ENCODE measurements at places on chromosomes 1 and 21.

- no peak for DNase-seq
These were observed 509.6 kb upstream of the USP24 start for GRCh38 chr1:55724551-55725325.

- DNase-seq = no peak
These were observed 5.4 kb downstream of the MEAF6 start for GRCh38 chr1:37509181-37509580.

- DNase-seq = no peak
These were observed 119.3 kb downstream of the CRYAA start for GRCh38 chr21:43287795-43288755.

GRCh38 chr1:93751377-93752250 lies 70.0 kb upstream of the BCAR3 start:
- no peak for DNase-seq

DNA sequence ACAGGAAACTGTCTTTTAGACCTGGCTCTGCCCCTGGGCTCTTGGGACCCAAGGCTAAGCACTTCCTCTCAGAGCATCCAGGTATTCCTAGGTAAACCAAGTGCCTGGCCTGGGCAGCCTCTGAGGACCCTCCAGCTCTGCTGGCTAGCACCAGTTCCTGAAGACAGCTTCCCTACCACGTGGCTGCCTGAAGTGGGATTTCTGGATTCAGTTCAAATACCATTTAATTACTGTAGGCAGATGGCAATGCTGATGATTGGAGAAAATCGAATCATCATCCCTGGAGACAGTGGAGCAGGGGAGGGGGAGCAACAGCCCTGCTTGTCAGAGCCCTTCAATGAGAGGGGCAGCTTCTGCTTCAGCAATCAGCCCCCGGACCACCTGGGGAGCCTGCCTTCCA lies 11.9 kb downstream of the KIF21B start:
- DNase-seq = no peak

- peak; percentile 44 for DNase-seq
These were observed at the start of gene ITPKB for GRCh38 chr1:226738995-226739695. Gene ITPKB (minus strand): TSS chr1:226739282. CDS start chr1:226737458, 1,824 bp downstream.

DNA sequence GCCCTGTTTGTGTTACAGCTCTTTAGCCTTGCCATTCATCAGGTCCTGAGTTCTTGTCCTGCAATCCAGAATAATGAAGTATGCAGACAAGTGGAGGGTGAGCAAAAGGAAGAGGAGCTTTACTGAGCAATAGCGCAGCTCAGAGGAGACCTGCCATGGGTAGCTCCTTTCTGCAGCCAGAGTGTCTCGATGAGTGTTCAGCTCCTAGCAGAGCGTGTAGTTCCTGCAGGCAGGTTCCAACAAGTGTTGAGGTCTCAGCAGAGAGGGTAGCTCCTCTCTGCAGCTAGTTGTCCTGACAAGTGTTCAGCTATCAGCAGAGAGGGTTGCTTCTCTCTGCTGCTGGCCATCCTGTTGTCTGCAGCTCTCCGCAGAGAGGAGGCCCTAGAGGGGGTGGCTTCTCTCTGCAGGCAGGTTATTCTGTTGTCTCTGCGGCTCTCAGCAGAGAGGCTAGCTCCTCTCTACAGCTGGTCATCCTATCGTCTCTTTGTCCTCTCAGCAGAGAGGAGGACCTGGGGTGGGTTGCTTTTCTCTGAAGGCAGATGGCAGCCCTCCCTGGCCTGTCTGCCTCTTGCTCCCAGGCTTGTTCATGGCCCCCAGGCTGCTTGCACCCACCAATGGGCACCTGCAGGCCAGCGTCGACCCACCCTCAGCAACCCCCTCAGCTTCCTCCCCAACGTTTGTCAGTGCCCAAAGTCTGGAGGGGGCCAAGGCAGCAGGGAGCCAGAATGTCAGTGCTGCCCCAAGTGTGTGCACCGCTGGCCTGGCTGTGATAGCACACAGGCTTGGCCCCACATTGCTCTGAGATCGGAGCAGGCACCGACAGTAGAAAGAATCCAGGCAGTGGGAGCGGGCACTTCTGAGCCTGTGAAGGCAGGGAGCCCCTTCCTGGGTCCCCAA lies 112.5 kb upstream of the RUNX3 start:
- DNase-seq = no peak

DNA sequence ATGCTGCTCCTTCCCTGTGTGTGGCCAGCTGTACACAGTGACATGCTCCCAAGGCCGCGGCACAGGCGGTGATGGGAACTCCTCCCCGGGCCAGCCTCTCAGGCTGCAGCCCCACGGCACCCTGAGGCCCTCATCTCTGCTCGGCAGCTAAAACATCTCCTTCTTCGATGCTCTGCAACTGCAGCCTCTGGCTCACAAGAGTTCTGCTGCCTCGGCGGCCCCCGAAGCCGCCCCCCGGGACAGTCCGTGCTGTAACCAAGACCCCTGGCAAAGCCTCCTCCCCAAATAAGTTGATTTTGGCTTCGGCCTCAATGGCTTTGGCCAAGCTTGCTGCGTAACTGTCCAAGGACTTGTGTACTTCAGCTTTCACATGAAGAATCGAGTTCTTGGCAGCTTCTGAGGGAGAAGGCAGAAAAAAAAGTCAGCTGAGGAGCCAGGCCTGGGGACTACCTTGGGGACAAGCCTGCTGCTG lies 51.3 kb downstream of the GPR161 start:
- DNase-seq = peak; percentile 26

GRCh38 chr1:156148216-156148615 lies 5.2 kb upstream of the SEMA4A start:
- no peak for DNase-seq

DNA sequence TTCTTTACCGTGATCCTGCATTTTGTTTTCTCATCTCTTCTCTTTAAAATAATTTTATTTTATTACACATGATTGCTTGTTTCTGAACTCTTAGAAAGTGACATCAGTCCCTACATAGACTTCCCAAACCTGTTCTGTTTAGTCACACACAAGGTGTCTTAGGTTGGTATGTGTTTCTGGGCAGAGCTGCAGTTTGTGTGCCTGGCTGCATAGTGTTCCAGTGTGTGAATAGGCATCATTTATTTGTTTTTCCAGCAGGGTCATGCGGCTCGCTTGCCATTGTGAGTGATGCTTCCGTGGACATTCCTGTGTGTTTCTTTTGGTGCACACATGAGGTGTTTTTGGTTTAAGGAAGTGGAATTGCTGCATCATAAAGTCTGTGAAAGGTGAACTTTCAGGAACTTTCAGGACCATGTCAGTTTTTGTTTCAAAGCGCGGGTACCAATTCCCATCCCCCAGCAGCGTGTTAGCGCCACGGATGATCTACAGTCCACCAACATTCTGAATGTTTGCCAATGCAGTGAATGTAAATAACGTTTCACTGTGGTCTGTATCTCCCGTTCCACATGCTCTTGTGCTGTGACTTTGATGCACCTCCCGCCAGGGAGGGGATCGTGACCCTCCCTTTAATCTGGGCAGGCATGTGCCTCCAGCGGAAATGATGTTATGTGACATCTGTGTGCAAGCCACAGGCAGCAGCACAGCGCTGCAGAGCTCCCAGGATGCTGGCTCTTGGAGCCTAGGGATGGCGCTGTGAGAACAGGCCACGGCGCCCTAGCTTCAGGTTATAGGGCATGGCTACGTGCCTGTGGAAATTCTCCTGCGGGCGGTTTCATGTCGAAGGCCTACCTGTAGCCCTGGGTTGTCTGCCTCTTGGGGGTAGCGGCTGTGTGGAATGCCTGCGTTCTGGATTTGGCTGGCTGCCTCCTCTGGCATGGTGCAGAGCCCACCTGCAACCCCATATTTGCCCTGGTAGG lies 144.6 kb upstream of the COL6A1 start:
- no peak for DNase-seq

GRCh38 chr1:224687465-224687864 lies 71.3 kb downstream of the CNIH3 start:
- DNase-seq = no peak

GRCh38 chr21:32966120-32966519 lies 59.6 kb upstream of the OLIG2 start:
- DNase-seq = no peak

GRCh38 chr1:90726425-90726985 lies 9.4 kb upstream of the BARHL2 start:
- DNase-seq = no peak

GRCh38 chr1:22104865-22105437 lies 37.9 kb downstream of the WNT4 start:
- DNase-seq = no peak

DNA sequence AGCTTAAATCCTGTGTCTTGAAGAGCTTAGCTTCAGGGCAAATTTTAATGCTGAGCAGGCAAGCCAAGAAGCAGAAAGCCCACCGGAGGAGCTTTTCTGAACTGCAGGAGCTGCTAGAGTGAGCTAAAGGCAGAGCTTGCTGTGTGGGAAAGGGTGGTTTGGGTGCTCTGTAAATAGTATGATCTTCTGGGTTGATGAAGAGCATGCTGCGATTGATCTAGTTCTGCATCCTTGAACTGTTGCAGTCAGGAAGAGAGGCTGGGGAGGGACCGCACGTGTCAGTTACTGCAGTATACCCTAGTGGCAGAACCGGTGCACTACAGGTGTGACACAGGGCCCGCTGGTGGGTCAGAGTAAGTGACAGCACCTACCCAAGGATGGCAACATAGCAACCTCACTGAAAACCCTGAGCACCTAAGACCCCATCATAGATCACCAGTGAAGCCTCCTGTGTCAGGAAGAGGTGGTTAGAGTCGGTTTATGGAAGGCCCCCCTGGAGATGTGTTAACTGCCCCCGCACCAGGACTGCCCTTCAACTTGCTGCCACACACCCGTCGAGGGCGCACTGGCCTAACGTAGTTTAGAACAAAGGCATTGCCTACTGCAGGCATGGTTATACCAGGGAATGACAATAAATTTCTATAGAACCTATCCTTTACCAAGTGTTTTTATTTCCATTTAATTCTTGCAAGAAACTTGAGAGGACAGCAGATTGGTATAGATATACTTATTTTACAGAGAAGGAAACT lies 146.0 kb upstream of the KIAA0040 start:
- no peak for DNase-seq

- no peak for DNase-seq
These were observed 11.6 kb downstream of the GJA5 start for GRCh38 chr1:147748676-147749350.

DNA sequence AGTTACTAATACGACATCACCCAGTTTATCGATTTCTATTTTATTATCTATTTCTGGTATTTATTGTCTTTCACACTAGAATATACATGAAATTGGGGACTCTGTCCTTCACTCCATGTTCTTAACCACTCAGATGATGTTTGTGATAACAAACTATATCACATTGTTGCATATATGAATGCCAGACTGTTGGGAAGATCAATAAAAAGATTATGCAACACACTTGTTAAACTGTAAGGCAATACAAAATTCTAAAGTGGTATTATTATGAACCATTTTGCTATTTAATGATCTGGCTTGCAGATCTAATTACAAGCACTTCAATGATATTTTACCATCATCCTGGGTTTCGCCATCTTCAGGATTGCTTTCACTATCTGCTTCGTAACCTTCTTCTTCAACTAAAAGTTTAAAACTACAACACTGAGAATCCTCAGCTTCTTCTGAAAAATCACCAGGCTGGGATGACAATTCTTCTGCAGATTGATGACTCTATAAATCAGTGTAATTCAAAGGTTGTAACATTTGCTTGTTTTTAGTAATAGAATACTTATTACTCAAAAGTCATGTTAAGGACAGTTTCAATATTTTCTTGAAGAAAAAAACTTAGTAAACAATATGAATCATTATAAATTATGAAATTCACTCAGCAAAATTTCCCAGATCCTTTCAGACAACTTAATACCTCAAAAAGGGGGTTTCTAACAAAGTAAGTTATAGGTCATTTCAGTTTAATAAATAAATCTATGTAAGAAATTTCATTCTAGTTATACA lies 63.9 kb downstream of the LYST start:
- DNase-seq = no peak

- DNase-seq = no peak
These were observed 104.0 kb downstream of the BRINP2 start for GRCh38 chr1:177274687-177275211.

GRCh38 chr1:25128121-25128621 lies 104.1 kb downstream of the SYF2 start:
- DNase-seq = no peak

DNA sequence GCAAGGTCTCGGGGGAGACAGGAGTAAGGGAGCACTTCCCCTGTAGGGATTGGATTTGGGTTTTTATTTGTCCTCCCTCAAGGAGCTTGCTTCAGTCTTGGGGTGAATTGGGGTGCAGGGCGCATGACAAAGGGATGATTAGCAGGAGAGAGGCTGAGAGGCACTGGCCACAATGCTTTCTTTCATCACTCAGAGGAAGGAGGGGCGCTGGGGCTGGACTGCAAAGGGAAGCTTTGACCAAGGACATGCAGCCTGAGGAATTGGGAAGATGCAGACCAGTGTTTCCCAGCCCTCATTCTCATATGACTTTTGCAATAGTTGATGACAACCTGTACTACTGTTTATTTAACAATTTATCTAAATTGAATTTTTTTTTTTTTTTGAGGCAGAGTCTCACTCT lies 34.1 kb upstream of the PDPN start:
- peak; percentile 38 for DNase-seq

GRCh38 chr1:170436928-170437327 lies 95.0 kb upstream of the GORAB start:
- no peak for DNase-seq

DNA sequence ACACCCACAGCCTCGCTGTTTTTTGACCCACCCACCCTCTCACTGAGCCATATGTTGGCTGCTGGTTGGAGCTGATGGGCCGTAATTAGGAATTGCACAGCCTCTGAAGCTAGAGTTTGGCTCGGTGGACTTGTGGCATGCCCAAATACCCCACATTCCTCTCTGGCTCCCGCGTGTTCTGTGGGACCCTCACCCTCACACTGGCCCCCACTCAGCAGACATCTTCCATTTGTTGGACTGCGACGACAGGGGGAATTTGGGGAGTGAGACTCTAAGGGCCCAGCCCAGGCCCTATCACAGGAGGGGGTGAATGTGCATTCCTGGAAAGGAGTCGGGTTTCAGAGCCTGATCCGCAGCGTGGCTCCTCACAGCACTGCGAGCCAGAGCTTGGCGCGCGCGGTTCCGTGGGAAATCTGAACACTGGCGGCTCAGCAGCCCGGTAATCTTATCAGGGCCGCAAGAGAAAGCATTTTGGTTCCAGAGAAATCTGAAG lies 5.2 kb downstream of the RCSD1 start:
- DNase-seq = no peak

GRCh38 chr1:28936094-28936493 lies 21.7 kb downstream of the EPB41 start:
- DNase-seq = no peak
